Iris pigment epithelial cell (primary cell): ENCODE measurements at places on chromosomes 4 and X.

GRCh38 chr4:98310867-98311266 lies 49.7 kb downstream of the RAP1GDS1 start:
- DNase-seq, result no peak

- peak; percentile 43 for DNase-seq
These were observed 134.7 kb downstream of the FNIP2 start for GRCh38 chr4:158903472-158904043.

DNA sequence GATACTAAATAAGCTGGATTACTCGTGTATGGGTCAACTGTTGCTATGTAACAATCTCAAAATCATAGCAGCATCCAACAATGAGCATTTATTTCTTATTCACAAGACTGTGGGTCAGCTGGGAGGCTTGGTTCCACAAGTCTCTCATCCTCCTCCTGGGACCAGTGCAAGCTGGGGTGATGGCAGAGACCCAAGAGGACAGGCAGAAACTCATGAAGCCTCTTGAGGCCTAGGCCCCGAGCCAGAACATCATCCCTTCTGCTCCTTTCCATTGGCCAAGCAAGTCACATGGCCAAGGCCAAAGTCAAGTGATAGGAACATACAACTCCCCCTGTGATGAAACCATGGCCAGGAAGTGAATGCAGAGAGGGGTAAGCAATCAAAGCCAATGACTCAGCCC lies 422.1 kb downstream of the BCOR start:
- DNase-seq, result no peak

DNA sequence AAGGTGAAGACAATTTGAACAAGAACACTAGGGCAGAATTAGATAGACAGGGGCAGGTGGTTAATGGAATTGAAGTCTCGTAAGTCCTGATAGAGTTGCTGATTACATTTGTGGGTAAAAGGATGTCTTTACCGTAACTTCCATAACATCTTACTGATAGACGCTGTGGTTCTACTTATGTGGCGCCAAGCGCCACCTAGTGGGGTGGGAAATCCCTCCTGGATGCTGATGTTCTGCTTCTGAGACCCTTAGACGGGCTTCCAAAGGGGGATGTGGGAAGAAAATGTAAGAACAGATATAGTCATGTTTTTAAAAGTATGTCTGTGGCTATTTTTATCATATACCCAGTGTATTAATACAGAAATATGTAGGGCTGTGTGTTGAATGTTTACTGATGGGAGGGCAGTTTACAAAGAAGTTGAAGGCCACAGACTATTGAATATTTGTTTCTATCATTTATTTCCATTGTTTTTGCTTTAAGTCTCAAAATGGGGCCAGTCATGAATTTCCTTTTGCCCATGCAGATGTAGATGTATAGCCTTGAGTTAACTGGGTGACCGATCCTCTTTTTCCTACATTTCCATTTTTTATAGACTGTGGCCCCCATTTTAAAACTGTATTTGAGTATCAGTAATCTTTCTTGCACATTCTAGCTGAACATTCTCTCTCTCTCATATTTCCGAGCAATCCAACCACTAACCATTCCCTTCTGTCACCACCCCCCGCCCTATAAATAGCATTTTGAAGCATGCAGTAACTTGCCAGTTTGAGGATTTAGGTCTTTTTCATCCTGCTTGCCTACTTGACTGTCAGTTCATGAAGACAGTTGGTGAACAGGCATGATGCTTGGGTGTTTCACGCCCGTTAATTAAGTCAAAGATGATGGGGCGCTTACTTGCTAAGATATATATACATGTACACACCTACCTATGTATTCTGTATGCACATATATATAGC lies 12.1 kb upstream of the TLR8 start:
- peak; percentile 15 for DNase-seq

GRCh38 chrX:57132046-57132445 lies 5.2 kb downstream of the SPIN2A start:
- DNase-seq, result no peak

DNA sequence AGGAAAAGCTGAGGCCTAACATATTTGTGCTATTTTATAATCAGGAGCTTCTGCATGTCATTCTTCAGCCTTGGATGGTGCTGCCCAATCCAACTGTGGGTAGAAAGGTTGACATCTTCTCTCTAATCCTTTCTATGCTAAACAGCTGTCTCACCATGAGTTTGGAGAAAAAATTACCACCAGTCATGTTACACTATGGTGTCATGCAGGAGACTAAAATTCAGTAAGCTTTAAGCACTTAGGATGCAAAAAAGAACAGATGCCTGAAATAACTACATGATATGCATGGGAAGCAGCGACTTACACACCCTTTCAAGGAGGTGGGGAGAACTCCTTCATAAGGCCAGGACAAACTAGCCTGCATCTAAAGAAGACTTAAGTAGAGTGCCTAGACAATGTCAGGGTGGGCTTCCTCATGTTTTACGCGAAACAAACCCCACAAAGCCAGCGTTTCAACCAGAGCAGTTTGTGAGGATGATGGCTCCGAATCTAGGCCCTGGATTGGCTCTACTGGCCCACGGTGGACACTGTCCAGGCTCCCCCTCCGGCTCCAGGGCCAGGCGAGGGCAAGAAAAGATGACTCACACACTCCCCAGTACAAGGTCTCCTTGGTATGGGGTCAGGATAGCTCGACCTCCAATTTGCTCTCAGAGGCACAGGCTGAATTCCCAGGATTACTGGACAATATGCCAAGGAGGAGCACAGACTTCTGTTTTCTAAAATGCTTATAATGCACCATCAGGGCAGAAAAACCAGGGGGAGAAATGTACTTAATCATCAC lies 45.1 kb downstream of the STX18 start:
- DNase-seq, result no peak

- no peak for DNase-seq
These were observed 451.5 kb downstream of the UBE2NL start for GRCh38 chrX:144335402-144335801.
